Kidney epithelial cell (primary cell): ENCODE measurements at places on chromosomes 12 and 14. TPM values are rescaled to one million over a fixed set of nuclear protein-coding genes. Genes with fewer than 3 reads are reported as not detected.

- DNase-seq, result no peak
These were observed 102.2 kb downstream of the ERC1 start for GRCh38 chr12:1093166-1093751.

DNA sequence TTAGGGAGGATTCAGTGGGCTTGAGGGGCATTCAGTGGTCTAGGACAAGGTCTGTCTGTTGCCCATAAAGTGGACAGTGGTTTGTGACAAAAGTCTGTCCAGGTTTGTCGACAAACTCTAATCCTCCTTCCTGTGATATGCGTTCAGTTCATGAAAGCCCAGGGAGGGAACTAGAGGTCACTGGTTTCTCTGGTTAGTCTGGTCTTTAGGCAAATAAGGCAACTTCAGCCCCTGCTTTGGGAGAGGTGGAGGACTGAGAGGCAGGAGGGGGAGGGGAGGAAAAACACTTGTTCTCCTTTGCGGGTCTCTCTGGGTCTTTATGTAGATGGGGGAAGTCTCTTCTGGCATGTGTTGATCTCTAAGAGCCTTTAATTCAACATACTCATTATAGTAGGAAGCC, 235.1 kb upstream of the PWP1 start:
- no peak for DNase-seq

Gene PRR4
- 0.38 and 0.55 TPM in 2 replicates for total RNA-seq

DNA sequence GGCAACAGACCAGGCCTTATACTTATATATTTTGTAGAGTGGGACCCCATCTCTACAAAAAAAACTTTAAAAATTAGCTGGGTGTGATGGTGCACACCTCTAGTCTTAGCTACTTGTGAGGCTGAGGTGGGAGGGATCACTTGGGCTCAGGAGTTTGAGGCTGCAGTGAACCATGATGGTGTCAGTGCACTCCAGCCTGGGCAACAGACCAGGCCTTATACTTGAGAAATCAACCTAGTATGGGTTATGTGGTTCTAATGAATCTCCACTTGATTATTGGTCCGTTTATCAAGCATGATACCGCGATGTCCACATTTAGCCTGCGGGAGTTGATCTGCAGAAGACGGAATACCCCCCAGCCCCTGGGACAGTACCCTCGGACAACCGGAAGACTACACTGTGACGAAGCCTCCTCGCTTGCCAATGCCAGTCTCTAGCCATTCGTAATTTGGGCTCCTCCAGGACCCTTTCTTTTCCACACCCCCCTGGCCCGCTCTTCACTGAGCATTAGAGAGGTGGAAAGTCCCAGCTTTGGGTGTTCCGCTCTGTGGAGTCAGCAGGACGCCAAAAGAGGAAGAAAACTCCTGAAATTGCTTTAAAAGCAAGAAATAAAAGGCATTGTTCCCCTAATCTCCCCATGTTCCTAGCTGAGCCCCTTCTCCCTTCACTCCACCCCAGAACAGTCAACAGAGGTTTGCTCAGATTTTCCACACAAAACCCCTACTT, 19.4 kb downstream of the LTBP2 start:
- no peak for DNase-seq

Gene ZBTB25
- total RNA-seq, result 7.4 and 10.1 TPM in 2 replicates
